ENCODE measurements at places on chromosomes 6 and 20.
A peak's percentile ranks its signal among the peaks of the same experiment; 100 is the strongest.

DNA sequence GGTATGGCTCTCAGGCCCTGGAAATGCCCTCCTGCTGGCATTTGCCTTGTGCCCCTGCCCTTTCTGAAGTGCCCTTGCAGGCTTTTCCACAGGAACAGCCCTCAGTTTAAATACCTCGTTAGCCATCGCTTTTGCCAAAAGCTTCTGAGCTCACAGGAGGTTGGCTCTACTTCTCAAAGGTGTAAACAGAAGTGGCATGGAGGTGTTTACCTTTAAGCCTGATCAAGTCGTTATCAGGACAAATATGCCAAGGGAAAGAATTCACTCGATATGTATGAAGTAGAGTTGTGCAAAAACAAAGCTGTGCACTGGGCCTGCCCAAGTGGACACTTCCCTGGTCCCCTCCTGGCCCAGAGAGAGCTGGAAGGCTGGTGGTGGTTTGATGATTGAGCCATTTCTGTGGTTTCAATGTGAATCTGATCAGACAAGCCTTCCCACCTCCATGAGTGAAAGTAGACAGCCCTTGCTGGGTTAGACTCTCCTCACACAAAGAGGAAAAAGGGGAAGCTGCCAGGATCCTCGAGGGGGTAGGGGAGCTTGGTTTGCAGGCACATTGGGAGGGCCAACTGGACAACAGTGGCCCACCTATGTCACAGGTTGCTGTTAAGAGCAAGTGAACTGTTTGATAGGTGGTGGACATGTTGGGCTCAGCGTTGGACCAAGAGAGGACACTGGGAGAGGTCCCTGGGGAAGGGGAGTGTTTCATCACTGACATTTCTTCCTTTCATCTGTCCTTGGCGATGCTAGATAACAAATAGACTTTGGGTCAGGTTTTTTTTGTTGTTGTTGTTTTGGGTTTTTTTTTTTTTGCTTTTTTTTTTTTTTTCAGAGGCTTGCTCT is 98.7 kb downstream of the ZDHHC14 start:
- no peak for DNase-seq

GRCh38 chr6:11424395-11425034 is 113.0 kb upstream of the TMEM170B start:
- DNase-seq = no peak

- DNase-seq = no peak
Measured at GRCh38 chr6:138119976-138120375, 12.8 kb upstream of the PERP start.

GRCh38 chr20:45465491-45466266 is 3.9 kb upstream of the WFDC2 start:
- peak; percentile 32 for DNase-seq

DNA sequence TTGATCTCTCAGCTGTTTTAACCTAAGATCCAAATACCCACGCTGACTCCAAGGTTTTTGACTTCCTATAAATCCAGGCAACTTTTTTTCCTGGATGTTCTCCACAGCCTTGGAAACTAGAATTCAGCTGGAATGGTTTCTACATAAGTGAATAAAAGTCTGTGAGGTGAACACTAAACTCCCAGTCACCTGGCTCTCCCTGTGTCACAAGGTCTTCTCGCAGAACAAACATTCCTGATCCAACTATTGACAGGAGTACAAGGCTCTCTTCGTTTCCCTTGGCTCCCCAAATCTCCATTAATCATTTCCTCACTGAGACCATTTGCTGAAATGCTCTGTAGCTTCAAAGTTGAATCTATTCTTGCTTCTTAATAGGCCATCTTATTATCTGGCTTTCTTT is 265.7 kb downstream of the ADGRG6 start:
- DNase-seq = no peak

GRCh38 chr20:22414305-22414742 is 170.0 kb downstream of the FOXA2 start:
- no peak for DNase-seq

- no peak for DNase-seq
Measured at GRCh38 chr6:85241498-85242052, 208.3 kb upstream of the NT5E start.

DNA sequence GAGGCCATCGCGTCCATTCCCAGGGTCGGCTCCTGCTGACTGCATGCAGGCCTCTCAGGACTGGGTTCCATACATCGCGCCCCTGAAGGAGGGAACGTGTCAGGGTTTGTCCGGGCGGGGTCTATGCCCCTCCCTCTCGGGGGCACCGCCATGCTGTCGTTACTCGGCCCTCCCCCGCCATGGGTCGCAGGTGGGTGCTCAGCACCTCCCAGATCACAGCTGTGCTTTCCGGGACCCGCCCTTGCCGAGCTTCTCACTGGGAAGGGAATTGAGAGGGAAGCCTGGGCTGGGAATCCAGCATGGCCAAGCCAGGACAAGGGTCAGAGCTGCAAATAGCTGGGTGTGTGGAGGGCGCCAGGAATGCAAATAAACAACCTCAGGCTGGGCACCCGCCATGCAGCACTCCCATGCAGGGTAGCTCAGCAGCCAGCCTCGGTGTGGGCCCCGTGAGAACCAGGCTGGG is at the start of gene FRMD1:
Gene FRMD1 (minus strand): TSS at position 270 of the 463 bp plus-strand sequence. CDS start 118 bp downstream, at position 152.
- DNase-seq = no peak

DNA sequence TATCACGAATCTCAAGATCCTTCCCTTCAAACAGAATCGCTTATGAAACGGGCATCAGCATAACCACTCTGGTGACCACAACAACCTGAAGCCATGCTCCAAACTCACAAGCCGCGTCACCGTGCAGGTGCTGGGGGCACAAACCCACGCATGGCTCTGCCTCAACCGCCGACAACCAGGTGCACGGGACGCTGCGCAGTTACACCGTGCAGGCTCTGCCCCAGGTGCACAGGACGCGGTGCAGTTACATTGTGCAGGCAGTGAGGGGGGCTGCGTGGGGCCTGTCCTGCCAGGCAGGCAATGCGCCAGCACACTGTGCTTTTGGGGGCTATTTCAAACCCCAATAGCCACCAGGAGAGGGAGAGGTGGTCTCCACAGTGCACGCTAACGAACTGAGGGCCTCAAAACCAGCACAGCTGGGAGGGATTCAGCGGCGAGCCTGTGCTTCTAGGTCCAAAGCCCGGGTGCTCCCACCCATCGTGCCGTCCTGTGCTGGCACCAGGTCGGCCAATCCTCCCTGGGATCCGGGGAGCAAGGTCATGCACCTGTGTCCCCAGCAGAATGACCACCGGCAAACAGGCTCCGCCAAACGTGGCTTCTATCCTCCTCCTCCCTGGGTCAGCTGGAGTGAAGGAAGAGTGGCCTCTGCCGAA is 35.8 kb downstream of the ZBTB46 start:
- DNase-seq = no peak

DNA sequence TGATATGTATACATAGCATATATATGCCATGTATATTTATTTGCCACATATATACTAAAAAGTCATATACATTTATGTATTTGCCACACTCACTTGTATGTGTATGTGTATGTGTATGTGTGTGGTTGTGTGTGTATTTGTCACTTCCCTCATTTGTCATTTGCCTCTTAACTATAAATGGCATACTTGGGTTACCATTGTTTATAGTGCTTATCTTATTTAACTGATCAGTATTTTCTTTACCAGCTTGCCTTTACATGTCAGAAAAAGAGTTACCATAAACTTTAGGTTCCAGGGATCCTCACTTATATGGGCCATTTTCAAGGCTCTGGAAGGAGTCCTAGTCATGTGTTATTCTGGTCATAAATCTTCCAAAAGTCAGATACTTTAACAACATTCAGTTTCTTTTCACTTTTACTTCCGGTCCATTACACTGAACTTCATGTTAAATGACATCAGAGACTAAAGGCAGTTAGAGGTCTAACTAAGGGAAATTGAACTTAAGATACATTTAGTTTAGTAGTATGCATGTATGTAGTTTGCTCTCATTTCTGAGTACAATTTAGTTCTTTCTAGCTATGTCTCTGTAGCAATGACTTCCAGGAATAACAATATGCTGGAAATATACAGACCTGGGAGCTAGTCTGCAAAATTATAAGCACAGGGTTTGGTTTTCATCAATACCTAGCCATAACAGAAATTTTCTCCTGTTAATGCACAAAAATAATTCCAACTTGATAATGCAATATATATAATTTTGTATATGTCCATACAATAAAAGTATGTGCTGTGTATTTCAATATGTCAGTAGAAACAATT is 33.7 kb upstream of the HIVEP1 start:
- no peak for DNase-seq

DNA sequence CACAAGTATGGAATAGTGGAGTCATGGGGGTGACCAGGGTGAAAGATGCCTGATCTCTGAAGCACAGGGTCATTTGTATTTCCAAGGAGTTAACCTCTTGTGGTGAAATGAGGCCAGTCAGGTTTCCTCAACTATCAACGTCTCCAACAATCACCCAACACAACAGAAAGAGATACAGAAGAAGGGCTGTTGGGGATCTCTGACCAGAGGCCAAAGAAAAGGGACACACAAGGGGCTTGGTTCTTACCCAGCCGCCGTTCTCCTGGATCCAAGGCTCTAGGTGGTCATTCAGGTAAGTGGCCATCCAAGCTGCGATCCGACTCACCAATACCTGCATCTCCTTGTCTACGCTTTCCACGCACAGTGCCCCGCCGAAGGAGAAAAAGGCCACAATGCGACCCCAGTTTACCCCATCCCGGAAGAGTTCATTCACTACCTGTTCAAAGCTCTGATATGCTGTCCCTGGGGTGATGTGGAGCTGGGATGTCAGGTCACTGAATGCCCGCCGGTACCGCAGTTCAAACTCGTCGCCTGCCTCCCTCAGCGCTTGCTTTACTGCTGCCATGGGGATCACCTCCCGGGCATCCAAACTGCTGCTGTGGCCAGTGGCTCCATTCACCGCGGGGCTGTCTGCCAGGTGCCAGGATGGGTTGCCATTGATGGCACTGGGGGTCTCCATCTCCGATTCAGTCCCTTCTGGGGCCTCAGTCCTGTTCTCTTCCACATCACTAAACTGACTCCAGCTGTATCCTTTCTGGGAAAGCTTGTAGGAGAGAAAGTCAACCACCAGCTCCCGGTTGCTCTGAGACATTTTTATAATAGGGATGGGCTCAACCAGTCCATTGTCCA is 1.0 kb downstream of the BCL2L1 start:
- DNase-seq = peak; percentile 43

GRCh38 chr6:12748815-12749521 is 32.4 kb downstream of the PHACTR1 start:
- peak; percentile 94 for DNase-seq

GRCh38 chr6:156434049-156434794 is 343.0 kb upstream of the ARID1B start:
- no peak for DNase-seq

DNA sequence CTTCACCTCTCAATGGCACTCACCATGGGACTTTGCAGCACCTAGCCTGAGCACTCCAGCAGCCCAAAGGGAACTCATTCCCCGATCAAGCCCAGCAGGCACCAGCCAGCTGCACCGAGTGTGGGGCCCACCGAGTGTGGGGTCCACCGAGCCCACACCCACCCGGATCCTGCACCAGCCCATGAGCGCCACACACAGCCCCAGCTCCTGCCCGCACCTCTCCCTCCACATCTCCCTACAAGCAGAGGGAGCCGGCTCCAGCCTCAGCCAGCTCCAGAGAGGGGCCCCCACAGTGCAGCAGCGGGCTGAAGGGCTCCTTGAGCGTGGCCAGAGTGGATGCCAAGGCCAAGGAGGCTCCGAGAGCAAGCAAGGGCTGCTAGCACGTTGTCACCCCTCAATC is 1182.4 kb downstream of the HACE1 start:
- DNase-seq = no peak

- no peak for DNase-seq
Measured at GRCh38 chr20:39861381-39861780, 827.7 kb downstream of the MAFB start.

DNA sequence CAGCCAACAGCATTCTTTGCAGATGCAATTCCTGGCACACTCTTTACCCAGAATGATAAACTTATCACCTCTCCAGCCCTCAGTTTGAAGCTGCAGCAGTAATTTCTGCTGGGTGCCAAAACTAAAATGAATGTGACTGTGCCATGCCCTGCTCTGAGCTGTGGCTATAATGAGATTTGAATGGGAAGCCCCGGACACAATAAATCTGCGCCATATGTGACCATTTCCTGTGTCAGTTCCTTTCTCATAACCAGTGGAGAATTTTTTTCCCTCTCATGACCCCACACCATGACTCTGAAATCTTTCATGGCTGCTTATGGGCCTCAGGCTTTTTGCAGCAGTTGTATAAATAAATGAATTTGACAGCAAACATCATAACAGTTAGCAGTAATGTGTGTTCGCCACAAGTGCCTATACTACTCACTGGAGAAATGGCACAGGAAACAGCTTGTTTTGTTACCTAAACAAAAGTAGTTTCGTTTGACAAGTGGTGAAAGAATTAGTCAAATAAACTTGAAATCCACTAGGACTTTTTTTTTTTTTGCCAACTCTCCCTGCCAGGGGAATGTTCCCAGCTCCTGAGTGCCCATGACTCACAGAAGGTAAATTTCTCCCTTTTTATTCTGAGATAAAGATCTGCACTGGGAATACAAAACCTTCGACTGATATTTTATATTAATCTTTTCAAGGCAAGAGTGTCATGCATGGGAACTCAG is 408.4 kb downstream of the PKHD1 start:
- DNase-seq = no peak

DNA sequence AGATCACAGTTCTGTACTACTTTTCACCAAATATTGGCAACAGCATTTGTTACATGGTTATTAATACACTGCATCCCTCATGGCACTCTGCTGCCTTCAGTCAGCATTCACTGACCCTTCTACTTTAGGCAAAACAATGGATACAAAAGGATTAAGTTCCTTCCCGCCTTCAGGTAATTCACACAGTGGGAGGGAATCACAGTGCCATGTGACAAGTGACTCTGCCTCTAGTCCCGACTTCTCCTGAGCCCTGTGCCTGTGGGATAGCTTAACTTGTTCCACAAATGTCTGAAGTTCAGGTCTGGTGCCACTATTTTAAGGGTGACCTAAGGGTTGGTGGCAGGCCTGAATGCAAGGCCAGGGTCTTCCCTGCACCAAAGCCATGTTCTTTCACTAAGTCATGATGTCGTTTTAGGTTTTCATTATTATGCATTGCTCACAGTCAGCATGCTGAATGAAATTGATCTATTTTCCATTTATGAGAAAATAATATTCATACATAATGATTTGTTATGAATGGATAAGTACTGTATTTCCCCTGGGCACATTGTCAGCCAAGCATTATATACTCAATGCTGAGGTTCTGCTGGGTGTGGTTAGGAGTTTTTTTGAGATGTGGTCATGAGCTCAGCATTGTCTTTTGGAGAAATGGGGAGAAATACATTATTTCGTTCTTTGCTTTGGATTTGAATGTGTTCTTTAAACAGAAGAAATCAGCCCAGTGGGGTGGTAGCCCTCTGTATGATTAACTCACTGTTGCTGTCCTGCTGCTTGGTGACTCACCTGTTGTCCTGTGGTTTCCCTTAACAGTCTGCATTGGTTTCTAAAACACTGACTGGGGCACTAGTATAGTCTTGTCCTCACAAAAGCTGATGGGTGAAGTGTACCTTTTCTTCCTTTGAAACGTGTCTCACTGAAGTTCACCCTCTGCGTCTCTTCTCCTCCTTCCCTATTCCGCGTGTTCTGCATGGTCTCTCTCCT is 66.4 kb downstream of the AFDN start:
- DNase-seq = peak; percentile 80

- DNase-seq = no peak
Measured at GRCh38 chr6:135170238-135170637, 10.9 kb upstream of the MYB start.

All from GM23338 (cell line).